A673 (cell line): ENCODE measurements at places on chromosomes 16 and 17. TPM values are rescaled to one million over a fixed set of nuclear protein-coding genes. Genes with fewer than 3 reads are reported as not detected.

Gene MPDU1
- 133 and 149 TPM in 2 replicates for total RNA-seq

Gene CD300A
- total RNA-seq: not detected in 2 replicates

Gene DLX4
- total RNA-seq: 0.82 and 1.0 TPM in 2 replicates

Gene TADA2A
- 17.9 and 21.4 TPM in 2 replicates for total RNA-seq

Gene ITGAL
- total RNA-seq: not detected in 2 replicates

Gene ACE
- total RNA-seq: 2.1 and 2.6 TPM in 2 replicates

Gene OR4D1
- total RNA-seq: not detected in 2 replicates
